ENCODE measurements at places on chromosomes 6 and 20.

DNA sequence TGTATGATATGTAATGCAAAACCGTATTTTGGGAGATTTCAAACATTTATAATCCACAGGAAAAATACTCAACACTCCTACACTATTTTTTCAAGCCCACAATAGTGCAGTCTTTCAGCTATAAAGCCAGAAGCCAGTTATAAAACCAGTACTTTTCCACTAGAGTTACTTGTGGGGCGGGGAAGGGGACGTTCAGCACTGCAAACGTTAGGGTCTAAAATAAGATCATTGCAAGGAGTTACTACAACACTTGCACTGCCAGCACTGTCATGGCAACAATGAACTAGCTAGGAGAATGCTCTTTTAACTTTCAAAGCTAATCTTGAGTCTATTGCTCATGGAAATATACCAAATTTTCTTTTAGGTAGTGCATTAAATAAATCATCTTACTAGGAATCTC is 14.7 kb downstream of the SESN1 start:
- DNase-seq = no peak

- no peak for DNase-seq
Observed at GRCh38 chr6:155595284-155595683, 139.6 kb upstream of the NOX3 start.

DNA sequence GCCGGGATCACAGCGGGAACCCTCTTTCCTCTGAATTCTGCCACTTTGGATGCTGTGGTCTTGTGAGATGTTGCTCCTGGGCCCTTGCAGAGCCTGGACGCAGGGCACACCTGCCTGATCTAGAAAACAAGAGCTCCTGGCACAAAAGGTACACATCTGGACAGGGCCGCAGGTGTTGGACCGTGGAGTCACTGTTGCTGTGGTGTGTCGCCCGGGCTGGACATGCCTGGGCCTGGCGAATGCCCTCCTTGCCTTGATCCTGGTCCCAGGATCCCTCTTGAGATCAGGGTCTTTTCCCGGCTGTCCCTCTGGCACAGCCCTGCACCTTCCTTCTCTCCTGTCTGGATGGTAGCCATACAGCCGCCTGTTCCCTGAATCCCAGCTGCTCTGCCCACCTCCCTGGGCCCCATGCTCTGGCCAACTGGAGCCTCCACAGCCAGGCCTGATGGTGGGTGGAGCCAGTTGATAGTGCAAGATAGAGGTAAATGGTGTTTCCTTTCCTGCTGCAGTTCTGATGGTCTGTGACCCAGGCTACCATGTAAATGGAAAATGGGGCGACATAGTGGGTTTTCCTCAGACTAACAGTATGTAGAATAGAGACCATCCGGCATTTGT is 5.0 kb downstream of the FOXP4 start:
- DNase-seq = no peak

- no peak for DNase-seq
Observed at GRCh38 chr20:38203337-38203980, 38.4 kb upstream of the TGM2 start.

Measured in AG10803 (cell line).